ENCODE measurements at places on chromosomes 16 and 17.

GRCh38 chr16:76835339-76835738 is 355.7 kb upstream of the MON1B start:
- no peak for DNase-seq

- peak; percentile 63 for DNase-seq
These were observed 583.6 kb upstream of the CDH5 start for GRCh38 chr16:65782611-65783600.

- no peak for DNase-seq
These were observed 57.8 kb downstream of the BMERB1 start for GRCh38 chr16:15492091-15492740.

- DNase-seq: no peak
These were observed 9.3 kb downstream of the SLC46A1 start for GRCh38 chr17:28396635-28397239.

- no peak for DNase-seq
These were observed 1.6 kb upstream of the N4BP1 start for GRCh38 chr16:48611329-48612137.

GRCh38 chr17:15447928-15448579 is 19.4 kb downstream of the CDRT4 start:
- no peak for DNase-seq

GRCh38 chr17:2438823-2439222 is 38.0 kb upstream of the MNT start:
- no peak for DNase-seq

GRCh38 chr16:4371357-4372000 is at the start of gene VASN:
Gene VASN, plus strand, starts transcription at chr16:4371848. Its CDS starts 9,030 bp downstream, at chr16:4380878.
- DNase-seq: no peak

GRCh38 chr16:68105611-68106010 is 20.4 kb downstream of the NFATC3 start:
- DNase-seq: no peak

Measured in BJ (cell line).